Stimulated activated CD8-positive, alpha-beta memory T cell treated with anti-CD3 and anti-CD28 coated beads, Interleukin-7, amount 100 ng/mL, for 24 hours (primary cell): ENCODE measurements at places on chromosomes 16 and 17.
A peak's percentile ranks its signal among the peaks of the same experiment; 100 is the strongest.

DNA sequence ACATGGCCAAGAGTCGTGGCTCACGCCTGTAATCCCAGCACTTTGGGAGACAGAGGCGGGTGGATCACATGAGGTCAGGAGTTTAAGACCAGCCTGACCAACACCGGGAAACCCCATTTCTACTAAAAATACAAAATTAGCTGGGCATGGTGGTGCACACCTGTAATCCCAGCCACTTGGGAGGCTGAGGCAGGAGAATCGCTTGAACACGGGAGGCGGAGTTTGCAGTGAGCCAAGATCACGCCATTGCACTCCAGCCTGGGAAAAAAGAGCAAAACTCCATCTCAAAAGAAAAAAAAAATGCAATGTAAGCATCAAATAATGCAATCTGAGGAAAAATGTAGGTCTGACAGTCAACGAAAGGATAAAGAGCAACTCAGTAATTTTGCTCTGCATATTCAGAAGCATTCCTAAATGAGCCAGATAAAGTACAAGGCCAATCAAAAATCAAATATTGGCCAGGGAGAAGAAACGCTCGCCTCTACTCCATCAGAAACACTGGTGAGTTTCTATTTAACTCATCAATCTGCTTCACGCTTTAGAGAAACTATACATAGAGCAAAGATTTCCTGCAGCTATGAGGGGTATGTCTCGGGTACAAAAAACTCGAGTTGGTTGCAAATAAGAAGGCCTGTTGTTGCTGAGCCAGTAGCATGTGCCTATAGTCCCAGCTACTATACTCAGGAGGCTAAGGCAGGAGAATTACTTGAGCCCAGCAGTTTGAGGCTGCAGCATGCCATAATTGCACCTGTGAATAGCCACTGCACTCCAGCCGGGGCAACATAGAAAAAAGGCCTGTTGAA, 3.7 kb downstream of the TXNDC11 start:
- no peak for DNase-seq

GRCh38 chr17:49845321-49845720, 2.5 kb downstream of the TAC4 start:
- no peak for DNase-seq

GRCh38 chr17:58081646-58082340, 1.4 kb upstream of the DYNLL2 start:
- DNase-seq = no peak

GRCh38 chr17:50388728-50389127, 8.6 kb downstream of the LRRC59 start:
- DNase-seq = no peak

GRCh38 chr17:34713687-34714086, 134.3 kb downstream of the TMEM132E start:
- DNase-seq = no peak

GRCh38 chr17:74493331-74493833, 26.9 kb downstream of the CD300A start:
- peak; percentile 53 for DNase-seq

DNA sequence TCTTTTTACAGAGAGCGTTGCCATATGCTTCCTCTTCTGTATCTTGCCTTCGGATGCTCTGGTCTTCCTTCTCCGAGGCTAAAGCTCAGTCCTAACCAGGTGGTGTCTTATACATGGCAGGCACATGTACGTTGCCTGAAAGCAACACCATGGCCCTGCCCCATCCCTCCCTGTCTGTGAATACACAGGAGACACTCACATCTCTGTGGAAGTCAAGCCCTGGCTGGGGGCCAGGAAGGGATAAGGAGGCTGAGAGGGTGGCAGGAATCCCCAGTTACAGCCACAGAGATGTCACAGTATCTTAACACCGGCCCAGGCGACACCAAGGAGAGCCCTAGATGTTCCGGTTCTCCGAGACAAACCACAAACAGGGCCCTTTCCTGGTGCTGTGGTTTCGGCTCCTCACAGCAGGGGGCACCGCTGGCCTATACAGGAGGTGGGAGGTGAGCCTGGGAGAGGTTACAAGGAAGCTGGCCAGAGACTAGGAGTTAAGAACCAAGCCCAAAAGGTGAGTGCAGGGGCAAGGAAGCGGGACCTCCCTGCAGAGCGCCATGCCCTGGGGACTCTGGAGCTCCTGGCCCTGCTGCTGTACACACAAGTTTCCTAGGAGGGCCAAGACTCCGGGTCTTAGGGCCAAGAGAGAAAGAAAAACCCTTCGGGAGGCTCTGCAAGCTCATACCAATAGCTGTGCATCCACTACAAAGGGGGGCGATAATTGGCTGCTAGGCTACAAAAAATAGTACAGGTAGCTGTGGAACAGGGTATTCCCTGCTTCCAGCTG, 41.7 kb downstream of the SRL start:
- DNase-seq = no peak

DNA sequence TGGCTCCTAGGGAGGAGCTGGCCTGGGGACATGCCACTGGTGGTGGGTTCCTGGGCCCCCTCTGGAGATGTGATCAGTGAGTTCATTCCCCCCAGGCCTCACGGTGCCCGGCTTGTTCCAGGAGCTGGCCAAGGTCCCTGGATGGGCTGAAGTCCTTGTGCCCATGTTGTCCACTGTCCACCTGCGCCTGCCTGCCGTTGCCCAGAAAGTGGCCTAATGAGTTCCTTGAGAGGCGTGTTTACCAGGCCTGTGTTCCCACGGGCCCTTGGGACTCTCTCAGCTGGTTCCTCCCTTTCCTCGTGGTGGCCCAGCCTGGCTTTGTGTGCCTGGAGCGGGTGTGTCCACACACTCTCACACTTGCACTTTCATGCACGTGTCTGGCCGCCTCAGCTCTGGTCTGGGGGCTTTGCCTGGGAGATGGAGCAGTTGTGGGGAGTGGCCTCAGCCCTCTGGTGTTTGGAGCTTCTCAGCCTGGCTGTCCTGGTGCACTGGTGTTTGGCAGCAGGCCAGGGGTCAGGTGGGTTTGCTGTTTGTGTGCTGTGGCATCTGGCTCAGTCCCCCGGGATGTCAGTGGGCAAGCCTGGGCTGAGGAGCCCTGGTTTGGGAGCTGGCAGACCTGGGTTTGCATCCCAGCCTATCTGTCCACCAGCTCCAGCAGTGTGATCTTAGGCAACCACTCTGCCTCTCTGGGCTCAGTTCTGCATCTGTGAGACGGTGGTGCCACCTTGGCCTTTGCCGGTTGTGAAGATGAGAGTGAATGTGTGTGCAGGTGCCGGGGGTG, 18.0 kb downstream of the ADCY7 start:
- DNase-seq = no peak

DNA sequence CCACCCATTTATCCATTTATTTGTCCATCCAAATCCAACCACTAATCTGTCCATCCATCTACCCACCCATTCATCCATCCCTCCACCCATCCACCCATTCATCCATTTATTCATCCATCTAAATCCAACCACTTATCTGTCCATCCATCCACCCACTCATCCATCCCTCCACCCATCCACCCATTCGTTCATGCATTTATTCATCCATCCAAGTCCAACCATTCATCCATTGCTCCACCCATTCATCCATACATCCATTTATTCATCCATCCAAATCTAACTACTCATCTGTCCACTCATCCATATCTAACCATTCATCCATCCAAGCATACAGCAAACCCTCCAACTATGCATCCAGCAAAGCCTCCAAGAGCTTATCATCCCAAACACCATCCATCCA, 267.3 kb downstream of the XYLT1 start:
- DNase-seq = no peak

GRCh38 chr17:30393911-30394867, 15.5 kb downstream of the CPD start:
- DNase-seq = no peak

DNA sequence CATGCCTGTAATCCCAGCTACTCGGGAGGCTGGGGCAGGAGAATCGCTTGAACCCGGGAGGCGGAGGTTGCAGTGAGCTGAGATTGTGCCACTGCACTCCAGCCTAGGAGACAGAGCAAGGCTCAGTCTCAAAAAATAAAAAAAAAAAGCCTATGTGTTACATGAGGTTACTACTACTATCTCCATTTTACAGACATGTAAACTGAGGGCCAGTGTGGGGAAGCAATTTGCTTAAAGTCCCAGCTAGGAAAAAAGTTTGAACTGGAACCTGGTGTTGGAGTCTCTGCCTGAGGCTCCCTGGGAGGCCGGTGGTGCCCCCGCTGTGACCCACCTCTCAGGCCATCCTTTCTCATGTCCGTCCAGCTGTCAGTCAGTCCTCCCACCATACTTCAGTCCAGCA, 4.5 kb downstream of the SLC13A2 start:
- no peak for DNase-seq

DNA sequence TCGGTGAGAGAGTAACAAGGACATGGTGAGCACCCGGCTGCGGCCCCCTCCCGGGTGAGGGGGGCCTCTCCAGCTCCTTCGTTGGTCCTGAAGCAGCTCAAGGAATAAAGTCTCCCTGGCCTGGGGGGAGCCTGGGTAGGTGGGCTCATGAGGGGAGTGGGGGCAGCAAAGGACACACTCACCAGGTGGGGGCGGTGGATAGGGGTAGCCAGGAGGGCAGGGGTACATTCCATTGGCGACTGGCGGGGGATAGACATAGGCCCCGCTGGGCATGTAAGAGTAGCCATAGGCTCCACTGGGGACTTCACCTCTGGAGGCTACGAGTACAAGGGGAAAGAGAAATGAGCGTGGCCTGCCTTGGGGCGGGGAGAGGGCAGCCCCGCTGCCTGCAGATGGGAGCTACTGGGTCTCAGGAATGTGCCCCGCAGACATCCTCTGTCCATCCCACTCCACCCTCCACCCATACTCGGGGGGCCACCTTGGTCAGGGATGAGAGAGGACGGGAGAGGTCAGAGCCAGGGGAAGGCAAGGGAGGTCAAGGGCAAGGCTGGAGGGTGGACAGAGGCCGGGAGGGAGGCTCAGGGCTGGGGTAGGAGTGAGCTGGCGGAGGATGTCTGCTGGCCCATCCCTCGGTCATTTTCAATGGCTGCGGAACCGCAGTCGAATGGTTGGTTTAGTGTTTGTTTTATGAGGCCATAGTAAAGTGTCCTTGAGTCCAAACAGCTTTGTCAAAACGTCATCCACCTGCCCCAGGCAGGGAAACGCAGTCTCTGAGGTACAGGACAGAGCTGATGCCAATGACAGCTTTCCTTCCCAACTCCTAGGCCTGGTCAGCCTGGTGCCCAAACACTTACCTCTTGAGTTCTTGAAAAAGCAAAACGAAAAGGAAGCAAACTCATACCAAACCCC, 3.7 kb upstream of the UNC13D start:
- no peak for DNase-seq
